ENCODE measurements at places on chromosomes 7 and 10.

- DNase-seq: peak; percentile 8
Observed at GRCh38 chr7:115910541-115911164, 119.9 kb downstream of the TFEC start.

DNA sequence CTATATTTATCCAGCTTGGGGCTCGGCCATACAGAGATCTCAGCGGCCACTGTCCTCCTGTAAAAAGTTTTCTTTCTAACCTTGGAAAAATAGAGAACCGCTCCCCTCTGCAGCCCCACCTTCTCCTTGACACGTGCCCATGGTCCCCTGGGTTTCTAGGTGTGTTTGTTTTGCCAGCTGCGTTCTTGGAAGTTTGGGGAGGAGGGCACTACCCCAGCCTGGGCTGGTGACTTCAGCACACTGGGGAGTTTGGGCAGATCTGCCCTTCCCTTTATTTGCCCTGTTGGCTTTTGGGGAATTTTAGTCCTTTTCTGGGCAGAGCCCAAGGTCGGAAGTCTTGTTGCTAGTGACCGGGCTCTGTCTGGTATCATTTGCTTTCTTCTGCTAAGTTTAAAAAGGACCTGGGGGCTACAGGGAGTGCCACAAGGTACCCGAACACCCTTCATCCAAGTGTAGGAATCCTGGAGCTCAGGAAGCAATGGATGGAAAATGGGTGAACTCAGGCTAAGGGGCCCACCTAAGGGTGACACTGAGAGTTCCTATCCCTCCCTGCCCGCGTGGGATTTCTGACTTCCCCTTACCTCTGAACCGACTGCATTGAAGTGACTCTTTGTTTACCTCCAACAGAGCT, 1.7 kb downstream of the ADAMTS14 start:
- no peak for DNase-seq

- no peak for DNase-seq
Observed at GRCh38 chr7:37193087-37193774, 255.4 kb downstream of the ELMO1 start.

DNA sequence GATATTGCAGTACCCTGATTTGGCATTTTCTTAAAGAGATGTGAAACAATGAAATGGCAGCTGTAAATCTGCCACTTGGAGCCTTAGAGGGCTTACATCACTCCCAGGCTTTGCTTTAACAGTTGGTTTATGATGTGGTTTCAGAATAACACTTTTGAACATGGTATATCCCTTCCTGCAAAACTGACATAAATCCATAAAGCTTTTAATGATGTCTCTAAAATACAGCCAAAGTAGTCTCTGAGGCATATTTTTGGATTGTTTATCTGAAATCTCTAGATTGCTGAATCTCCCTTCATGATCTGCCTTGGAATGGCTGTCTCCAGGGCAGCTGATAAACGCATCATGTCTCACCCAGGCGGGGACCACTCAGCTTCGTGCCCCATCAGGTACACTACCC, 377.8 kb upstream of the C7orf33 start:
- no peak for DNase-seq

DNA sequence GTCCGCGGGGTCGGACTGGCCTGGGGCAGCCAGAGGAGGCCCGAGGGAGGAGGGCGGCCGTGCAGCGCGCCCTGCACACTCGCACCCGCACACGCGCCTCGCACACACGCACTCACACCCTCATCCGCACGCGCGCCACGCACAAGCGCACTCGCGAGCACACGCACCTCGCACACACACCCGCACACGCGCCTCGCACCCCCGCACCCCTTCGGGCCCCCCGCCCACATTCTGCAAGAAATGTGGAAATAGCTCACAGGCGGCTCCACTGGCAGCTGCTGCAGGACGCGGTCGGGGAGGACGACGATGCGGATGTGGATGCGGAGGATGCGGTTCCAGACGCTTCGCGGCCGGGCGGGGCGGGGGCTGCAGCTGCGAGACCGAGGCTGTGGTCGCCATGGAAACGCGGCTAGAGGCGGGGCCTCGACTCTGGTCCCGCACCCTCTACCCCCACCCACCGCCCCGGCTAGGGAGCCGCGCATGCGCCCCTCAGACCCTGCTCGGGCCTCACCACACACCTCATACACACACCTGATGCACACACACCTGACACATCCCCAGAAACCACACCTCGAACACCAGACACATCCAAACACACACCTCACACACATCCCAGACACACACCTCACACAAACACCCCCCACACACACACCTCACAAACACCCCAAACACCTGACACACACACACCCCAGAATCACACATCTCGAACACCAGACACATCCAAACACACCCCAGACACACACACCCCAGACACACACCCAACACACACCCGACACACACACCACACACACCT, at the start of gene CALY:
Gene CALY, minus strand, starts transcription at position 320 of the 793 bp plus-strand sequence. CDS start 7,907 bp downstream, outside the sequence.
- peak; percentile 67 for DNase-seq
